ENCODE measurements at places on chromosomes 4 and X.

GRCh38 chr4:89420507-89420906, 112.9 kb upstream of the GPRIN3 start:
- no peak for DNase-seq

DNA sequence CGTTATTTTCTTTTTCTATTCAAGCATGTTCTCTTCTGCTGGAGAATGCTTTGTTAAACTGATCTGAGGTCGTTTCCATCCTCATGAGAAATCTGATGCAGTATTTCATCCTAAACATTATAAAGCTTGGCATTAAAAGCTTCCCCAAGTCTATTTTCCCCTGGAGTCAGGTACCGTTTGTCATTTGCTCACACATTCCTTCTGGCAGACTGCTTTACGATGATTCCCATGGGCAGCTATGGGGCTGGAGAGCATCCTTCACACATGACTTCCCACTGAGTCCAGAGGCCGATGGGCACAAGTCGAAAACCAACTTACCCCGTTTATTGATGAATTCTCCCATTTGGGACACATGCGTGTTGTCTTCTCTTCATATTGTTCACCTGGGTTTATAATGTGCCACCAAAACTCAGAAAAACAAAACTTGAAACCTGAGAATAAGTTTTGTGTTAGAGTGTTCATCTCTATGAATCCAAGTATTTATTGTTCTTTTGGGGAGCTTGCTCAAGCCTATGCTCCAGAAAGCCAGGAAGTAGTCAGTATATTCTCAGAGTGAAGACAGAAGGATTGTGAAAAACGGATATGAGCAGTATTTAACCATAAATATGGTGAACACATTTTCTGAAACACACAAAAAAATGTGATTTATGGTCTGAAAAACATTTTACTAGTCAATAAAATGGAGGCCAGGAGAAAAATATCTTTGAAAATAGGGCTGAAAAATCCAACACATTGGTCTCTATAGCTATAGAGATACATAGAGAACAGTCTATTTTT, 298.8 kb upstream of the NOCT start:
- no peak for DNase-seq

GRCh38 chr4:186688150-186688943, 35.3 kb downstream of the FAT1 start:
- no peak for DNase-seq

GRCh38 chr4:140448162-140448561, 20.7 kb upstream of the CLGN start:
- no peak for DNase-seq

DNA sequence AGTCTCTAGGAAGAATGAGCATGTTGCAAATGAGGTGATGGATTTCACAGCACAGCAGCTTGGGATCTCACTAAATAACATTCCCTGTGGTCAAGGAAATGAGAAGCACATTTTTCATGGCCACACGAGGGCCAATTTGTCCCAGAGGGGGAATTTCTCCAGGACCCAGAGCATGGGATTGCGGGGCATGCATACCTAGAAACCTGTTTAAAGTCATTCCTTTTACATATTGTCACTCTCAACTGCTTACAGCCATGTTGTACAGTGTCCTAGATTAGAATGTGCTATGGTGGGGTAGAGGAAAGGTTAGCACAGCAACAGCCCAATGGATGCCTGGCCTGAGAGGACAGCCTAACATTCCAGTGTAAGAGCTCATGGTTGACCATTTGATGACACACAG, 37.4 kb upstream of the NLGN4X start:
- no peak for DNase-seq

GRCh38 chrX:153853902-153854267, 23.5 kb upstream of the PDZD4 start:
- DNase-seq = no peak

GRCh38 chr4:147981305-147981704, 249.4 kb downstream of the ARHGAP10 start:
- DNase-seq = no peak

DNA sequence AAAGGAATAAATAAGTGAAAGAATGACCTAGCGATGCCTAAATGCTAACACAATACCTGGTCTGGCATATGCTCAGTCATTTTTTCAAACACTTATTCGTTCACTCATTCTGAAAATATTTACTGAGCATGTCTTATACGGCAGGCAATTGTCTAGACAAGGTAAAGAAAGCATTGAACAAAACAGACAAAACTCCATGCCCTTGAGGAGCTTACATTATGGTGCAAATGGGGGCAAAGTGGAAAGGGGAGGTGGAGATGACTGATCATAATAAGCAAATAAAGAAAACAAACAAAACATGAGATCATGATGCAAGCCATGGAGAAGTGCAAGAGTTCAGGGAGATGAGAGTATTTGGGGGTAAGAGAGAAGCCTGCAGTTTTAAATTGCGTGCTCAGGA, 334.6 kb upstream of the PPARGC1A start:
- DNase-seq = no peak

DNA sequence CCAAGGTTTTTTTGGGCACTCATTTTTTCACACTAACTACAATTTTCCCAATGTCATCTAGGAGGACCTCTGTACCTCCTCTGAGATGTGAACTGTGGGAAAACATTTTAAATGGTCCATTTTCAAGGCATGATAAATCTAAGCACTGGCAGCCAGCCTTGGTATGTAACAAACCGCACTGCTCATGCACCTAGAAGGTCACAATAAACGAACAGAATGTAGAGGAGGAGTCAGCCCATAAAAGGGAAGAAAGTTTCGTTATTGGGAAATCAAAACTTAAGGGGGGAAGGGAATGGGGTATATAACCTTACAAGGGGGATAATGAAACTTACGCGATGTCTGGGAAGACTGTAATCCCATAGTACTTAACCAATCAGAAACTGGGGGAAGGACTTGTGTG, 16.4 kb downstream of the COX18 start:
- no peak for DNase-seq

Measured in coronary artery (tissue), 2 donors.